Ovary (tissue), 10 donors: ENCODE measurements at places on chromosomes 2 and 18.
A peak's percentile ranks its signal among the peaks of the same experiment; 100 is the strongest.

DNA sequence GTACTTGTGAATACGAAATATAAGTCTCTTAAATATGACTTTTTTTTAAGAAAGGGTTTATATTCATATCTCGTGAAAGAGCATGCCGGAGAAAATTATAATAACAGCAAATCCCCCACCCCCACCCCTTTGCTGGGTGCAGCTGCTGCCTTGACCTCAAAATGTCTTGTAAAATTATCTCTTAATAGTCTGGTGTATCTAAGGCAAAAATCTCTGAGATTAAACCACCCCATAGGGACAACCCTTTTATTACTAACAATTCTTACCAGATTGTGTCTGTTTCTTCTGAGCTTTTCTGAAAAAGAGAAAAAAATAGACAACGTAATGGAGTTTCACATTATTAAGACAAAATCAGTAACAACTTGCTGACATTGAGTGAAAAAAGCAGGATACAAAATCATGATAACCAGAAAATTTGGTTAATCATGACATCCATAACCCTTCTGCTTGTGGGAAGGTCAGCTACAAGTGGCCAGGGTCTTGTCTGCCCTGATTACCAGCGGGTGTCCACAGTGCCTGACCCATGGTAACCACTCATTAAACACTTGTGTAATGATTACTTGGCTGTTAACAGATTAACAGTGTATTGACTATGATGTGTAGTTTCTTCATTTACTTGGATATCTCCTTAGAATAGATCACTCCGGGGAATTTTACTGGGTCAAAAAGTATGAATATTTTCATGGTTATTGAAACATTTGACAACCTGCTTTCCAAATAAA, 1.5 kb downstream of the STRADB start:
- no peak for DNase-seq

GRCh38 chr2:112026509-112026908, 28.6 kb upstream of the TMEM87B start:
- no peak for DNase-seq

GRCh38 chr2:236662231-236663185, 92.9 kb downstream of the ACKR3 start:
- no peak for DNase-seq

DNA sequence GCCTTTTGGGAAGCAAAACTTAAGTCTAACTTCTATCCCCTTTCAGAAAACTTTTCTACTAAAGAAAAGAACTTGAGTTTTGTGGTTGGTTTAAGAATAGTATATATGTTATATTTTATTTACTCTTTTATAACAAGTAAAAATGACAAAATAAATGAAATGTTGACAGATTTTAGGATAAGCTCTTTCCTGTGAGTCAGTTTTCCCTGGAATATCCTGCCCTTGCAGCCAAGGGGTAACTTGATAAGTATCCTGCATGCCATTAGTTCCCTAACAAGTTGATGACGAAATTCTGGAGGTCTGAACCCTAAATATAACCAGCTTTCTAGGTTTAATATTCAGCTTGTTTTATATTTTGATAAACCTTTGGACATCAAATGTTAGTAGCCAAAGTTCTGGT, 7.3 kb upstream of the HTR2B start:
- no peak for DNase-seq

DNA sequence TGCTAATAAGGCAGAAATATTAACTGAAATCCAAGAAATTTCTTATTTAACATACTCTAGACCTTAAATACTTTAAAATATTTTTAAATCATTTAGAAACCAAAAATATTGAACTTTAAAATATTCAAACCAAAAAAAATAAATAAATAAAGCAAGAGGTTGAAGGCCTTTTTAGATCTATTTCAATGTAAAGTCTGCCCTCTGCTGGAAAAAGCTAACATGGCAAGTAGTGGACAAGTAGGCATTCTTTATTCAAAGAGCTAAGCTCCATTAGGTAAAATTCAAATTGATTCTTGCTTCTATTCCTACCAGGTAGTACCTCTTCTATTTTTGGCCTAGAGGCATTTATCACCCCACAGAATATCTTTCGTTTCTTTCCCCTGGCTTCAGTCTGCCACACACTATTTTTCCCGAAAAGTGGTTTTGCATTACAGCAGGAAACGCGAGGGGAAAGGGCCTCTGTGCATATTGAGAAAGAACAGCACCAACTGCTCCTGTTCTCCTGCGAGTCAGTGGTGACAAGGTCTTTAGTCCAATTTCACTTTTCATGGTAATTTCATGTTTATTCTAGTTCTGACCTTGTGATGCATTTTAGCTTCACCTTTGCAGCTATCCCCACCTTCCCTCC, 20.4 kb downstream of the IFIH1 start:
- peak; percentile 30 for DNase-seq

GRCh38 chr2:204888222-204888621, 342.9 kb downstream of the PARD3B start:
- no peak for DNase-seq

- no peak for DNase-seq
Measured at GRCh38 chr2:23624378-23624777, 239.4 kb downstream of the KLHL29 start.

DNA sequence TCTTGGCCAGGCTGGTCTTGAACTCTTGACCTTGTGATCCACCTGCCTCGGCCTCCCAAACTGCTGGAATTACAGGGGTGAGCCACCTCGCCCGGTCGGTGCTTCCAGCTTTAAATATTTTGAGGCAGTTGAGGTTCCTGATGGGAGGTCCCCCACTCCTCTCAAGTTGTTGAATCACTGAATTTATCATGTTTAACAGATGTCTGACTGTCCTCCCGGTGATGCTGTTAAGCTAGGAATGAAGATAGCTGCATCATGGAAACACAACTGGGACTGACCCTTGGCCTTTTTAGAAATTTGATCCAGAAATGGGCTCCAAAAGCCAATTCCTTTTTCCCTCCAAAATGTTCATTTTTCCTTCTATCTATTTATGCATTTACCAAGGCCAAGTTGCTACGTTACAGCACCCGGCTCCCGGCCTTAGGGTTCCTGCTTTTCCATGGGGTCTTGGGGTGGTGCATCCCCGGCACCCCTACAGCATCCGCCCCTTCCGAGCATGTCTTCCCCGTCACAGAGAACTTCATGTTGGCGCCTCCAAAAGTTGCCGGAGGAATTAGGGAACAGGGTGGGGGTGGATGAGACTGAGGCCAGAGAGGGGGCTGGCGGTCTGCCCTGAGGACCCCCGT, 43.9 kb downstream of the PAX8 start:
- no peak for DNase-seq
